ENCODE measurements at places on chromosomes 2 and 18.

DNA sequence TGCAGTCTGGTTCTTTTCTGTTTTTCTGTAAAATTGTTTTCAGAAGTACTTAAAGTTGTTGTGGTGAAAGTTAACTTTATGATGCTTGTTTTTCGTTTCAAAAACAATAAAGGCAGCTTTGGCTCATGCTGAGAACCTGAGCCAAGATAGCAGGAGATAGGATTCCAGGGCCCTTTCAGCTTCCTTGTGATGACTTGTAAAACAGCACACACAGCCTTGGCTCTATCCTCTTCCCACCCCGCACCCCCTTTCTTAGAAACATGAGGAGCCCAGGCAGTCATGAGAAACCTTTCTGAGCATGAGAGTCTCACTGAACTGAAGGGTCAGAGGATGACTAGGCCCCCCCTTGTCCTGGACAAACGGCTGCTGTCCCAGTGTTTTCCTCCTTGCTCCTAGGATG is 12.4 kb upstream of the CHRNA1 start:
- no peak for DNase-seq

DNA sequence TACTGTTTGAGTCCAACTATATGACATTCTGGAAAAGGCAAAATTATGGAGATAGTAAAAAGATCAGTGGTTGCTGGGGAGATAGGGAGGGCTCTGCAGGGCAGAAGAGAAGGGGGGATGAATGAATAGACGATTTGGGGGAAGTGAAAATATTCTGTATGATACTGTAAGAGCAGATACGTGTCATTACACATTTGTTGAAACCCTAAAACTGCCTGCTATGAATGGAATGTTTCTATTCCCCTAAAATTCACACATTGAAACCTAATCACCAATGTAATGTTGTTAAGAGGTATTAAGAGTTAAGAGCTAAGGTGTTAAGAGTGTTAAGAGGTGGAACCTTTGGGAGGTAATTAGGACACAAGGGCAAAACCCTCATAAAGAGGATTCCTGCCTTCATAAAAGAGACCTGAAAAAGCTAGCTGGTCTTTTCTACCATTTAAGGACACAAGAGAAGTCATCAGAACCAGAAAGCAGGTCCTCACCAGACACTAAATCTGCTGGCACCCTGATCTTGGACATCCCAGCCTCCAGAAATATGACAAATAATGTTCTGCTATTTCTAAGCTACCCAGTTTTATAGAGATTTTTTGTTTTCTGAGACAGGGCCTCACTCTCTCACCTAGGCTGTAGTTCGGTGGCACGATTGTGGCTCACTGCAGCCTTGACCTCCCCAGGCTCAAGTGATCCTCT is 76.2 kb downstream of the ATAD2B start:
- no peak for DNase-seq

DNA sequence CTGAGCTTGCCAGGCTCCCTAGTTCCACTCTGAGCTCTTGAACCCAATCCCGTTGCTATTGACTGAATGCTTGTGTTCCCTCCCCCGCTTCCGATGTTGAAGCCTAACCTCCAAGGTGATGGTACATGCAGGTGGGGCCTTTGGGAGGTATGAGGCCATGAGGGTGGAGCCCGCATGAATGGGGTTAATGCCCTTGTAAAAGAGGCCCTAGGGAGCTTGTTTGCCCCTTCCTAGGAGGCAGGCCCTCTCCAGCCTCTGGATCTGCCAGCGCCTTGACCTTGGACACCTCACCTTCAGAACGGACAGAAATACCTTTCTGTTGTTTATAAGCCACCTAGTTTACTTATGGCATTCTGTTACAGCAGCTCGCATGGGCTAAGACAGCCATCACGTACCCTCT is 71.6 kb downstream of the TFCP2L1 start:
- DNase-seq: no peak

- DNase-seq: no peak
These were observed 3.2 kb downstream of the STRN start for GRCh38 chr2:36963106-36963505.

DNA sequence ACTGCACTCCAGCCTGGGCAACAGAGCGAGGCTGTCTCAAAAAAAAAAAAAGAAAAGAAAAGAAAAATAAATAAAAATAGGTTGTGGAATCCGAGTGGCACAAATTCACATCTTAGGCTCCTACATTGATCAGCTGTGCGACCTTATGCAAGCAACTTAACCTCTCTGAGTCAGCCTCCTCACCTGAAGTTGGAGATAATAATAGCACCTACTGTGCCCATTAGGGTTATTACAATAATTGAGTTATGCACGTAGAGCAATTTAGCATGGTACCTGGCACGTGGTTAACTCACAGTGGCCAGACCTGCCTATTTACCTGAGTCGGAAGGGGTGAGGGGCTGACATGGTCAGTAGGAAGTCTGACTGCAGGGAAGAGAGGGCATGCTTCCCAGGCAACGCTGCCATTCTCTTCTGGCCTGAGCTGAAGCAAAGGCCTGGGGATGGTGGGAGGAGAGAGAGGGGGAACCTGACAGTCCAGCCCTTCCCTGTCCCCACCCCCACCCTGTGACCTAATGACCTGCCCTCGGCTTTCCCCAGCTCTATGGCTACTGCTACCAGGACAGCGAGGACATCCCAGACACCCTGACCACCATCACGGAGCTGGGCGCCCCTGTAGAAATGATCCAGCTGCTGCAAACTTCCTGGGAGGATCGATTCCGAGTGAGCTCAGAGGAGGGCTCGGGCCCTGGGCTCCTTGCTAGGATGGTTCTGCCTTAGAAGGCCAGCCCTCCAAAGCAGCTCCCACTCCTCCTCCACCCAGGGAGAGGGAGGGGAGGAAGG is 5.1 kb downstream of the PKDCC start:
- no peak for DNase-seq

DNA sequence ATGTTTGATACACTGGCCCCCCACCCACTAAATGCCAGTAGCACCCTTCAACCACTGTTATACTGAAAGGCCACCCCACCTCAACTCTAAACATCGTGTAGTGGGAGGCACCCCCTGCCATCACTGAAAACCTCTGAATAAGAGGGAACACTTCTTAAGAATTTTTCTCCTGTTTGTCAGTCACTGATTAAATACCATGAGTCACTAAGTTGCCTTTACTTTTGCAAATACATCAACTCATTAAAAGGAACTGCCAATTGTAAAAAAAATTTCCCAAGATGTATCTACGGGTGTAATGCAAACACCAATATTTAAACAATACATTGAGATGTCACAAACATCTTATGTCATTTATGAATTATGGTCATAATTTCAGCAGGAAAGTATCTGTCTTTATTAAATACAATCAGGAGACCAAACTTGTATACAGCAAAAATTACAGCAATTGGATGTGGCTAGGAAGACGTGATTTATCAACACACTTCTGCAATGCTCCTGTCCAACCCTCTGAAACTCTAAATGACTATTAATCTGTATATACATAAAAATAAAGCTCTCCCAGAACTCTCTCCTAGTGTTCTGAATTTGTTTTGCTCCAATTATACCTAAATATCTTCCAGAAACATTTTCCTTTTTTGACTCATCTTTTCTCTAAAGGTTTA is 144.1 kb upstream of the STK17B start:
- no peak for DNase-seq

- no peak for DNase-seq
These were observed 1232.0 kb upstream of the FAM98A start for GRCh38 chr2:34831096-34831495.

GRCh38 chr2:233047206-233047605 is 12.9 kb upstream of the INPP5D start:
- no peak for DNase-seq

GRCh38 chr2:24107-24506 is 22.2 kb downstream of the FAM110C start:
- DNase-seq: peak; percentile 74

- no peak for DNase-seq
These were observed 70.7 kb downstream of the CALCRL start for GRCh38 chr2:187377340-187377739.

GRCh38 chr2:128103407-128103806 is 12.4 kb downstream of the UGGT1 start:
- no peak for DNase-seq

DNA sequence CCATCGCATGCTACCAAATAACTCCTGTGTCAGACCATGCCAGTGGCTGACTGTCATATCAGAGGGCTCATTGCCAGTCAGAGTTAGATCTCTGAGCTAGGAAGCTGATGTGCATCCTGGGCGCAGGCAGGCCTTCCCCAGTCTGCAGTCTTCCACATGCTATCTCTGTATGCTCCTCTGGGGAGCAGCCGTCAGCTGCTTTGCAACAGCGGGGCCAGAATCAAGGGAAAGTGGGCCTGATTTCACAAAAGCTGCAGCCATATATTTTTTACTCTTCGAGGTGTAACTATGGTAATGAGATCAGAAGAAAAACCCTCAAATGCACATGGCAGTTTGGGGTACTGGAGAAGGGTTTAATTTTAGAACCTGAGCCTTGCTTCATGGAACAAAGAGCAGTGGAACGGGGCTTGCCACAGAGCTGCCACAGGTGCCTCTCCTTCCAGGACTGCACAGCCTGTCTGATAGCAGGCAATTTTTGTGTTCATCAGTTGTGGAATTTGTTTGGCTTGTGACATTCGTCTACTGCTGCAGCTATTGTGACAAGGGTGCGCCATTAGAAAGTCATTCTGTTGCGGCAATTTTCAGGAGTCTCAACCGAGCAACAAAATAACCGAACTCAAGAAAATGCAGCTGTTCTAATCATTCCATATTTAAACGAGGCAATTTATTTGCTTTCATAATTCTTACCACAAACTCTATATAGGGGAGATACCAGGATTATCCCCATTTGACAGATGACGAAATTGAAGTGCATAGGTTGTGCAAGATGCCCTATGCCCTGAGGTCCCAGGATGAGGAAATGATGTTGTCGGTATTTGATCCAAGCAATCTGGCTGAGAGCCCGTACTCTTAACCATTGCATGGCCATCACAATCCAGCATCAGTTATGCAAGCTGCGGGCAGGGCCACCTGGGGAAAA is 109.6 kb upstream of the CYRIA start:
- DNase-seq: peak; percentile 28

- peak; percentile 16 for DNase-seq
These were observed 420.0 kb downstream of the ZEB2 start for GRCh38 chr2:144099780-144100377.

- DNase-seq: no peak
These were observed 7.6 kb downstream of the HIBCH start for GRCh38 chr2:190311893-190312634.

- DNase-seq: peak; percentile 30
These were observed 11.5 kb upstream of the GMCL1 start for GRCh38 chr2:69817729-69818501.

GRCh38 chr2:8571301-8571791 is 110.5 kb upstream of the ID2 start:
- no peak for DNase-seq

GRCh38 chr2:112541315-112542122 is 746 bp upstream of the POLR1B start:
- DNase-seq: peak; percentile 90

DNA sequence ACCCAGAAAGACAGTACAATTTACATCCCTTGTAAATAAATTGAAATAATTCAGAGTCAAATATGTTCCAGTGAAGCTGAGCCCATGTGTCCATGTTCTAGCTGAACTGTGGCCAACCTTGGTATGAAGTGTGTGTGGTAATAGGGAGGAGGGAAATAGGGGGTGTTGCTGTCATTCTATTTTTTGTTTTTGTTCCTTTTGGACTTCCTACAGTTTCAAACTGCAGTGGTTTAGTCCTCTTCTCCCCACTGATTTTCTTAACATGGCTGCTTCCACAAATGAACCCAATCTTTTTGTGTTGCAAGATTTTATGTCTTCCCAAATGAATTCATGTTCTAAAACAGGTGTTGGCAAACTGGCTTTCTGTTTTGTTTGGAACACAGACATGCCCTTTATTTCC is 156.9 kb downstream of the CCBE1 start:
- no peak for DNase-seq

GRCh38 chr2:181683518-181684453 is 3.5 kb upstream of the NEUROD1 start:
- DNase-seq: no peak

DNA sequence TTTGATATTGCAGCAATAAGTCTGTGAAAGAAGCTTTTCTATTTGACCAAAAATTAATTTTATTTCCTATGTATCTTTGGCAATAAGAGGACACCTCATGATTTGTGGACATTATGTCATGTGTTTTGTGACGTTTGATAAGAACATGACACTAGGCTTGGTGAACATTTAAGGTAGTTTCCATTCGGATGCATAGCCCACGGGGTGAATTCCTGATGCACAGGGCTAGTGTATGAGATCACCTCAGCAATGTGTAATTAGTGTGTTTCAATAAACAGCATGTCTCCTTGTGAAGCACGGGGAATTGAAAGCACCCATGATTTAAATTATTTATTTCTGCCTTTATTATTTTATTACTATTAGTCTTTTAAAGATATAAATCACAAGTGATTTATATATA is 146.1 kb upstream of the LINC00305 start:
- DNase-seq: no peak

- DNase-seq: no peak
These were observed 9.0 kb downstream of the EPB41L3 start for GRCh38 chr18:5534845-5535244.

DNA sequence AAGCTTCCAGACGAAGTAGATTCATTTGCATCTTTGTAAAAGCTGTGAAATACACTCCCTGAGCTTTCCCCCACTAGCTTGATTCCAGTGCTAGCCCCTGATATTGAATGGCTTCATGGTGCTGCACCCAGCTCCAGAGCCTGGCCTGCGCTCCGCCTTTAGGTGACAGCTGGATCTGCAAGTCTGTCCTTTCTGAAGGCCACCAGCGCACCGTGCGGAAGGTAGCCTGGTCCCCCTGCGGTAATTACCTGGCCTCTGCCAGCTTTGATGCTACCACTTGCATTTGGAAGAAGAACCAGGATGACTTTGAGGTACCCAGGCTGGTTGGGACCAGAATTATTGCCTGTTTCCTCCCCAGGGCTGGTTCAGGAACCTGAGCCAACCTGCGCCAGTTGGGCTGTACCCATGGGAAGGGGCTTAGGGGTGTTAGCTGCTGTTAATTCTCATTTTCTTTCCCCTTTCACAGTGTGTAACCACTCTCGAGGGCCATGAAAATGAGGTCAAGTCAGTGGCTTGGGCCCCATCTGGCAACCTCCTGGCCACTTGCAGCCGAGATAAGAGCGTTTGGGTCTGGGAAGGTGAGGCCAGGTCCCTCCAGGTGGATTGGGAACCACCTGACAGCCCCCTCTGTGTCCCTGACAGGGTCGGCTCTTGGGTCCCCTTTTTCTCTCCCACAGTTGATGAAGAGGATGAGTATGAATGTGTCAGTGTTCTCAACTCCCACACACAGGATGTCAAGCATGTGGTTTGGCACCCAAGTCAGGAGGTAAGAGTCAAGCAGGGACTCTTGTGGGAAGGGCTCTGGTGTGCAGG is 1.3 kb downstream of the CIAO1 start:
- peak; percentile 68 for DNase-seq
